ENCODE measurements at places on chromosomes 4 and X.

DNA sequence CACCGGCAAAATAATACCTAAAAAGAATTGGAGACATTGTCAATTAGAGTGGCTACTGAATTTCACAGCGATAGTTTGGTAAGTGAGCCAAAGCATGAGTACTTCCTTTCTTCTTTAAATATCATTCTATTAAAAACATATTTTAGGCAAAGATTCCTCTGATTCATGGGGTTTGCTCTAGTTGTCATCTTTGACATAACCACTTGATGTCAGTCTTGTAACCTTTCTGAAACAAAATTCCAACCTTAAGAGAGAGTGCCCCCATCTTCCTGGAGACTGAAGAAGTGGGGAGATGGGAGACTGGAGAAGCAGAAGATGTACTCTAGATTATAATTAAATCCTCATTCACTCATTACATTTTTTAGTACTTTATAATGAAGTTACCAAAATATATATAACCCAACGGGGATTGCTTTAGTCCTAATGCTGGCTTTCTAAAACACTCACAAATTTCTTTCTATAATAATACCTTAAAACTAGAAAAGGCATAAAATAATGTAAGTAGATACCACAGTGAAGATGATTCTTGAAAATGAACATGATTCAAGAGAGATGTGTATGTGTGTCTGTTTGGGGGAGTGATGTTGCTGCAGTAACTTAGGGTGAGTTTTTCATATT lies 96.4 kb downstream of the EMCN start:
- peak; percentile 80 for DNase-seq

GRCh38 chr4:23365871-23366556 lies 523.8 kb downstream of the PPARGC1A start:
- no peak for DNase-seq

DNA sequence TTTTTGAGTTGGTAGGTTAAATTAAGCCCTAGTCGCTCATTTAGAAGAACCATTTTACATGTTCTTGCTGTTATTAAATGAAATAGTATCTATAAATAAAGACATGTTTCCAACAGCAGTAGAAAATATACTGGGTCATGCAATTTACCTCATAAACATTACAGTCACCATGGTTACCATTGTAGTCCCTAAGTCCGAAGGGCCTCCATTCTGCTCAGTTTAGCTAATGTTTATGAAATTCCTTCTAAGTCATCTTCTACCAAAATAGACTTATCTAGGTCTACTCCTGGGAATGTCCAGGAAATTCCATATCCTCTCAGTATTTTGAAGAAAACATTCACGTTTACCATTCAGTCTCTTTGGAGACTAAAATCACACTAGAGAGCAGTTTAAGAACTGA lies 292.5 kb upstream of the DCAF8L1 start:
- no peak for DNase-seq

- no peak for DNase-seq
These were observed 71.0 kb downstream of the PRRG1 start for GRCh38 chrX:37420185-37420584.

DNA sequence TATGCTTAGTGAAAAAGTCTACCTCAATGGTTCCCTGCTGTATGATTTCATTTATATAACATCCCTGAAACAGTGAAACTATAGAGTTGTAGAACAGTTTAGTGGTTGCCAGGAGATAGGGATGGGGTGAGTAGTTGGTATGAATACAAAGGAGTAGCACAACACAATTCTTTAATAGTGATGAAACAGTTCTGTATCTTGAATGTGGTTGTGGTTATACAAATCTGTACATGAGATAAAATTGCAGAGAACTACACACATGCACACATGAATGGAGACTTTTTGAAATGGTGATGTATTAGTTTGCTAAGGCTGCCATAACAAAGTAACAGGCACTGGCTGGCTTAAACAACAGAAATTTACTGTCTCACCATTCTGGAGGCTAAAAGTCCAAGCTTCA lies 677.1 kb downstream of the ADGRL3 start:
- no peak for DNase-seq

- DNase-seq = no peak
These were observed 11.0 kb downstream of the ATP5ME start for GRCh38 chr4:663046-663437.

- no peak for DNase-seq
These were observed 30.6 kb downstream of the ABHD18 start for GRCh38 chr4:127995776-127996175.

- no peak for DNase-seq
These were observed 21.0 kb downstream of the COL4A6 start for GRCh38 chrX:108417257-108417656.

GRCh38 chrX:143661286-143661685 lies 25.4 kb upstream of the SLITRK4 start:
- no peak for DNase-seq

DNA sequence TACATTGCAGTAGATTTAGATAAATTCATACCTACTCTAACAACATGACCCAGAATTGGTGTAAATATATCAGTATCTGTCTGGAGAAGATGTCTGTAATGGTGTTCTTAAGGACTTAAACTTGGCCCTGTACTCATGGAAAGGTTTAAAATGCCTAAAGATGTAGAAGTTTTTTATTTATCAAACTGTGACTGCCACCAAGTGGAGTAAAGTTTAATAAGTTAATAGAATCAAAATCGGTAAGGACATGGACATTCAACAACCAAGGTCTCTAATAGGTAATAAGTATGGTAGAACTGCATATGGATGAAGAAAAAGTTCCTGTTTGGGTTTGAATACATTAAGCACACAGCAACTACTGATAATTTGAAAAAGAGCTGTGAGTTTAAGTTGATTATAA lies 474.0 kb upstream of the NDST3 start:
- peak; percentile 1 for DNase-seq

GRCh38 chr4:120847019-120847582 lies 75.4 kb downstream of the PRDM5 start:
- DNase-seq = no peak

- DNase-seq = no peak
These were observed 147.1 kb upstream of the RPS6KA6 start for GRCh38 chrX:84335121-84335520.

DNA sequence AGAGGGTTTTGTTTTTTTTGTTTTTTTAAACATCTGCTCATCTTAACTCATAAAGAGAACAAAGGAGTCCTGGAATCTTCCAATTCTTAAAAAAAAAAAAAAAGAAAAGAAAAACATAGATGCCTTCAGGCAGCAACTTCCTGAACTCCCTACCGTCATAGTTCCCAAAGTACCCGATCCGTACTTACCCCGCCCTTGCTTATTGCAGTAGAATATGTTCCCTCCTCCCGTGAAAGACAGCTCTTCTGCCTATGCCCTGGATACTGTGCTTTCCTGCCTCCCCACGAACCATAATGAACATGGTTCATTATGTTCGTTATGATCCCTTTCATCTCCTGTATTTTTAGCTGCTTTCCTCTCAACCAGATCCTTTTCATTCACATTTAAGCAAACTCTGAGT lies 40.3 kb downstream of the KLHL5 start:
- no peak for DNase-seq

DNA sequence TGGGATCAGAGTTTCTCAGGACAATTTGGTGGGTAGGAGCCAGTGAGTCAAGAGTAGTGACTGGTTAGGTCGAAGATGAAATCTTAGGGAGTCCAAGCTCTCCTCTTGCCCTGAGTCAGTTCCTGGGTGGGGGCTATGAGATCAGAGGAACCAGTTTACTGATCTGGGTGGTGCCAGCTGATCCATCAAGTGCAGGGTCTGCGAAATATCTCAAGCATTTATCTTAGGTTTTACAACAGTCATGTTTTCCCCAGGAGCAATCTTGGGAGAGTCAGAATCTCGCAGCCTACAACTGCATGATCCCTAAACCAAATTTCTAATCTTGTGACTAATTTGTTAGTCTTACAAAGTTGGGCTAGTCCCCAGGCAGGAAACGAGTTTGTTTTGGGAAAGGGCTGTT lies 1833.2 kb upstream of the PCDH7 start:
- DNase-seq = peak; percentile 87

DNA sequence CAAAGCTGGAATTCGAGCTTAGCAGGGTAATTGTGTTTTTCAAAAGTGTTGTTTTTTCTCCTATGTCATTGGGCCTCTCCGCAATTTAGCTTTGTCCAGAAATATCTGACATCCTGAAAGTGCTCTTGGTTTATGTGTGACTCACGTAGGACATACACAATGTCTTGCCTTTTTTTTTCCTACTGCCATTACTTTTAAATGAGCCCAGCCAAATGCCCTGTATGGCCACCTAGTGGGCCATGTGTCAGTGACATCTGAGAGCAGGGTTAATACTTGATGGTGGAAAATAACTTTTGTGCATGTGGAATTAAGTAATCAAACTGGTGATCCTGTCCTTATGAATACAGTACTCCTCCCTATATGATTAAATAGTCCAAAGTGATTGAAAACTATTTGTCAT lies 1411.1 kb upstream of the TENM3 start:
- no peak for DNase-seq

GRCh38 chr4:80049402-80049801 lies 23.6 kb downstream of the ANTXR2 start:
- DNase-seq = no peak

Measured in fibroblast of the aortic adventitia (primary cell).